Femur (tissue), 1 donor: ENCODE measurements at places on chromosomes 3 and 15.

DNA sequence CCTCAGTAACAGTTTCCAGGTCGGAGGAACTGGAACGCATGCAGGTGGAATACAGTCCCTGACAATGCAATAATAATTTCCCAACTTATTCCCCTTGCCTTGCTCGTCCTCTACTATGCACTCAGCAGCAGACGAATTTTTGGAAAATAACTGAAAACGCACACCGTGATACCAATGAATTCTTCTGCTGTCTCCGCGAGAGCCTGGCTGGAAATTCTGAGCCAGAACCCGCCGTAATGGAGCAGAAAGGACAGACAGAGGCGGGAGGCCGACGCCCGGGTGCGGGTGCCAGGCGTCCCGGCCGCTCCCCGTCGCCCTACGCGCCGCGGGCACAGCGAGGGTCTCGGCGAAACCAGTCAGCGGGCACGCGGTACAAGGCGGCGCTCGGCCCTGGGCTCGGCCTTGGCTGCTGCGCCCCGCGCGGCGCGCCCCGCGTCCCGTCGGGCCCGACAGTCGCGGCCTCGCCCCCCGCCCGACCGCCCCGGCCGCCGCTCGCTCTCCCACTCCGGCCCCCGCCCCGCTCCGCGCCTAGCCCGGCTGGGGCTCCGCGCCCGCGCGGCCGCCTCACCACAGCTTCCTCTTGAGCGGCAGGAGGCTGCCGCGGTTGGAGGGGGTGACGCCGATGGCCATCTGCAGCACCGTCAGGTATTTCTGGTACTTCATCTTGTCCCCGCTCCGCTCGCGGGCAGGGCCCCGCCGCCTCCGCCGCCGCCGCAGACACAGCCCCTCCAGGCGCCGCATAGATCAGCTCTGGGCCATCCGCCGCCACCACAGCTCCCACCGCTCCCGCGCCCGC lies 114.5 kb upstream of the GOLGA8J start:
- no peak for DNase-seq

- no peak for DNase-seq
Measured at GRCh38 chr15:53224371-53224770, 434.2 kb upstream of the ONECUT1 start.

GRCh38 chr15:77862651-77863104 lies 214.8 kb downstream of the TBC1D2B start:
- peak; percentile 12 for DNase-seq

GRCh38 chr3:78820542-78820941 lies 947.3 kb downstream of the ROBO1 start:
- no peak for DNase-seq

DNA sequence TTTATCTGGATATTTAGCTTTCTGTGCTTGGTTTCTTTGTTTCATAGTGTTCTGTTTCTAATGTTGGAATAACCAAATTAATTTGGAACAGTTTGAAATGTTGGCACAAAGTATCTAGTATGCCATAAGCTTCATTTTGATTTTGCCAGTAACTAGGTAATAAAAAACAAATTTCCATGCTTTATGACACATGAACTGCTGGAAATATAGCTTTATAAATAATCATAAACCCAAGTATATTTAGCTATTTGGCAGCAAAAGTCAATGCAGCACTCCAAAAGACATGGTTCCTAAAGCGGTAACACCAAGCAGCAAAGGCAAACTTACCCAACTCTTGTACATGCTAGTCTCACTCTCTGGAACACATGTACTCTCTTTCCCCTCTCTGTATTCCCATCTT lies 106.0 kb upstream of the CCNL1 start:
- no peak for DNase-seq

DNA sequence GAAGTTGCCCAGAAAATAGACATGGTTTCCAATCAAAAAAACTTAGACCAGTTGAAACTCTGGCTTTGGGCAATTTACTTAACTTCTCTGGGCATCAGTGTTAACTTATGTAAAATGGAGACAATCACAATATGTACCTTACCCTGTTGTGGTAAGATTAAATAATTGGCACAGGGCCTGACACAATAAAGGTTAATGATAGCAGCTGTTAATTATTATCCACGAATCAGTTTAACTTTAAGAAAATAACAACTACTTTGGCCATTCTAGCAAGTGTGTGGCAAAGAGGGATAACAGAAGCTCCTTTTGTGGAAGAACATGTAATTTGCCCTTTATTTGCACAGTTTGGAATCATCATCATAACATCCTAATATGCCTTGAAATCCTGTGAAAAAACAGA lies 787.6 kb downstream of the FHIT start:
- DNase-seq = no peak

- DNase-seq = no peak
Measured at GRCh38 chr3:45655906-45656305, 33.3 kb upstream of the SACM1L start.

DNA sequence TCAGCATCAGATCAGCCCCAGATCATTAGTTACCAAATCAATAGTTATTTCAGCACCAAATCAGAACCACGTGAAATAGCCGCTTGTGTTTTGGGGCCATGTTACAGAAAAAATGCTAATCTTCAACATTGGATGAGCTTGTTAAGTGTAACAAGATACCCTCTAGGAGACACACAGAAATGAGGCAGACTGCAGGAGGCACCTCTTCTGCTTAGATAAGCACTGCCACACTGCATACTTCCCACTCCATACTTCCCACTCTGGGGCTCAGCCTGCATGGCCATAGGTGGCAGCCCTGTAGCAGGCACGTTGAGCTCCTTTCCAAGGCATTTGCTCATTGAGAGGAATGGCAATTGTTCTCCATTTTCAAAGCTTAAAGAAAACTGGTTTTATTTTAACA lies 73.3 kb downstream of the CHCHD6 start:
- DNase-seq = no peak

GRCh38 chr3:26369133-26369532 lies 253.4 kb upstream of the LRRC3B start:
- DNase-seq = no peak

- no peak for DNase-seq
Measured at GRCh38 chr3:11764931-11765363, 81.7 kb downstream of the TAMM41 start.

GRCh38 chr15:51874751-51875644 lies 45.5 kb downstream of the TMOD3 start:
- DNase-seq = no peak
